Mesothelial cell of epicardium (in vitro differentiated cells): ENCODE measurements at places on chromosomes 16 and 17. TPM values are rescaled to one million over a fixed set of nuclear protein-coding genes. Genes with fewer than 3 reads are reported as not detected.

The ADAM11 gene
- total RNA-seq, result 8.5 to 10.1 TPM (median 9.2 TPM) in 3 replicates

The UBALD2 gene
- total RNA-seq, result 25.3 to 26.4 TPM (median 25.7 TPM) in 3 replicates

The OSBPL7 gene
- total RNA-seq, result 21.7 to 25.1 TPM (median 22.0 TPM) in 3 replicates

The CFAP97D1 gene
- 0.07 TPM in 1 of 3 replicates, not detected in the others for total RNA-seq

The NTN3 gene
- 17.4 to 17.9 TPM (median 17.5 TPM) in 3 replicates for total RNA-seq

The ATP2A1 gene
- total RNA-seq, result 2.9 to 3.6 TPM (median 3.0 TPM) in 3 replicates

The KRT23 gene
- 2.3 to 2.8 TPM (median 2.6 TPM) in 3 replicates for total RNA-seq

The KRTAP1-1 gene
- not detected in 3 replicates for total RNA-seq

The SLC5A11 gene
- 0.22 to 0.32 TPM in 2 of 3 replicates, not detected in the other for total RNA-seq

The TMEM132E gene
- 0.62 to 0.86 TPM (median 0.80 TPM) in 3 replicates for total RNA-seq

The NACA2 gene
- total RNA-seq, result not detected in 3 replicates

The TOM1L1 gene
- total RNA-seq, result 45.5 to 47.8 TPM (median 47.3 TPM) in 3 replicates

The ZFP3 gene
- total RNA-seq, result 0.96 to 1.0 TPM (median 1.00 TPM) in 3 replicates

The NPIPA7 gene
- 8.7 to 11.9 TPM (median 10.3 TPM) in 3 replicates for total RNA-seq

The HLF gene
- total RNA-seq, result 0.93 to 1.5 TPM (median 1.3 TPM) in 3 replicates

The STH gene
- total RNA-seq, result not detected in 3 replicates

The NPB gene
- 0.75 to 1.7 TPM (median 1.2 TPM) in 3 replicates for total RNA-seq

The CPNE7 gene
- total RNA-seq, result 1.2 to 1.7 TPM (median 1.2 TPM) in 3 replicates

- no peak for DNase-seq
These were observed 8.8 kb downstream of the MSLN start for GRCh38 chr16:769184-769784.

GRCh38 chr16:27175888-27176287, 27.4 kb upstream of the KDM8 start:
- DNase-seq, result no peak

GRCh38 chr17:81656835-81657234, 493 bp upstream of the PDE6G start:
- no peak for DNase-seq

GRCh38 chr16:4954714-4955113, 3.4 kb upstream of the SEC14L5 start:
- DNase-seq, result no peak

DNA sequence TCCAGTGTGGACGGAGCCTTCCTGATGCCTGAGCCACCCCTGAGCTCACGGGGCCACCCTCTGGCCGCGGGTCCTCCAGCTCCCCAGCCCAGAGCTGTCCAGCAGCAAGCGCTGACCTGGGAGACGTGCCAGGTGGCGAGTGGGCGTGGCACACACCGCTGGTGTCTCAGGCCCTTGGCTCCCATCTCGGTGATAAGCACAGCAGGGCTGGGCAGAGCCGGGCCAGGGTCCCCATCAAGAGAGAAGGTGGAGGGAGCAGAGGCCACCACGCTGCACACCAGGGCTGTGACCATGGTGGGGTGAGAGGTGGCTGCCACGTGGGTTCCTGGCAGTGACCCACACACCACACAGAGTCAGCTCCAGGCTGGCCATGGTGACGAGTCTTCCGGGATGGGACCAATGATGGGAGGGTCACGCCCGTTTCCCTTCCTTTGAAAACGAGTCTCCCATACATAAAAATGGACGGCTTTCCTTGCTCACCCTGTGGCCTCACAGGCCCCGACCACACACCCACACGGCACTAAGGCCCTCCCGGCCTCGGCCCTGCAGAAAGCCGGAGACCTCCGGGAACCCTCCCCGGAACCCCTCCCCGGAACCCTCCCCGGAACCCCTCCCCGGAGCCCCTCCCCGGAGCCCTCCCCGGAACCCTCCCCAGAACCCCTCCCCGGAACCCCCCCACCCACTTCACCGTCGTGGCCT, 16.8 kb downstream of the UTS2R start:
- no peak for DNase-seq

- no peak for DNase-seq
These were observed 679.5 kb upstream of the CDH8 start for GRCh38 chr16:62715701-62716100.

DNA sequence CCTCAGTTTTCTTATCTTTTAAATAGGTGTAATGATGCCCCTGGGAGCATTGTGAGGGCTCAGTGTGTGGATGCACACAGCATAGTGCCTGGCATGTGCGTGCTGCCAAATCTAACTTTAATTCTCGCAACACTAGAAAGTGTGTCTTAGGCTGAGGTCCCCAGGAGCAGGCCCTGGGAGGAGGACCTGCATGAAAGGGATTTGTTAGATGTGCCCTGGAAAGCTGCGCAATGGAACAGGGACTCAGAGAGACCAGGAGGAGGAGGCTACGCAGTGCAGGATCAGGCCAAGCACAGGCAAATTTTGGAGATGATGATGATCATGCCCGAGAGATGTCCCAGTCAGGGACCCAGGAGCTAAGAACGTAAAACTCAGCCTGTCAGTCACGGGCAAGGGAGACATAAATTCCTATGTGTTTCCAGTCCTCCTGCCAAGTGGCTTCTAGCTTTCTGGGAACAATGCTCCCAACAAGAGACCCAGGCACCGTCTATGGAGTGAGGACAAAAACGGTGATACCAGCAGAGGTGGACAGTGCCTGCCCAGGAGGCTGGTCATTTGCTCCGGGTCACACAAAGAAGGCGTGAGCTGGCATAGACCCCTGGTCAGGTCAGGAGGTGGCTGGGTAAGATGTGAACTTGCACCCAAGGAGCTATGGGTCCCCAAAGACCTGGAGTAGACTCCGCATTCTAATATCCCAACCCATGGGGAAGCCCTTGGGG, 352.2 kb upstream of the TNRC6C start:
- no peak for DNase-seq

DNA sequence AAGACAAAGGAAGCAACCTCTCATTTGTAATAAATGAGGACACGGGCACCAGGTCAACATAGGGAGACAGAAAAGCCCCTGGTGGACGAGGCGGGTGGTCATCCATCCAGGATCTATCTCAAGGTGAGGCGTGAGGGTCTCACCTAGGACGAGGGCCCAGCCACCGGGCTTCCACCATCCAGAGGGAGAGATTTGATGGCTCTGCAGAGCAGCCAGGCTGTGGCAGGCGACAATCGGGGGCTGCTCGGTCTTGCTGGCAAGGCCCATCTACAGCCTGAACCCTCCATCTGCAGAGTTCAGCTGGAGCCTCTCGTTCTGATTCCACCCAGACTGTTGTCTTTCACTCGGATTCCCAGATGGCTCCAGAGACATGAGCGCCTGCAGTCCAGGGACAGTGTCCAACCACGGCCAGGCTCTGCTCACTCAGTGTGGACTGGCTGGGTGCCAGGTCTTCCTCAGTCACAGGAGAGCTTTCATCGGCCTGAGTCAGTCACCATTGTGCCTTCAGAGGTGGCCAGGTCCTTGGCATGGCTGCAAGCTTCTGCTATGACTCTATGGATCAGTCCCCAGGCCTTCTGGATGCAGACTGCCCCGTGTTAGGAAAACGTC, 5.9 kb downstream of the LITAFD start:
- no peak for DNase-seq

DNA sequence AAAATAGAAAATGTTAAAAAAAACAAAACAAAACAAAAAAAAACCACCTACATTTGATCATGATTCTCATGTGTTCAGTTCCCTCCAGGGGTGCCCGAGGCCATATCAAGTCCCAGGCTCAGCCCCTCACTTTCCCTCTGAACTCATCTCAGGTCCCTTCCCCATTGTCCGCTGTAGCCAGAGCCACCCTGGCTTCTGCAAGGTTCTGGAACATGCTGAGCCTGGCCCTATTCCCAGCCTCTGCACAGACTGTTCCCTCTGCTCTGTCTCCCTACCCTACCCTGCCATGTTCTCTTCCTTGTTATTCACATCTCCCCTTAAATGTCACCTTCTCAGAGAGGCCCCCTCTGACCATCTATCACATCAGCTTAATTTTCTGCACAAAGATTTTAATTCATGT, 46.9 kb downstream of the TK2 start:
- no peak for DNase-seq

GRCh38 chr17:4708436-4708835, 2.0 kb upstream of the ARRB2 start:
- no peak for DNase-seq

DNA sequence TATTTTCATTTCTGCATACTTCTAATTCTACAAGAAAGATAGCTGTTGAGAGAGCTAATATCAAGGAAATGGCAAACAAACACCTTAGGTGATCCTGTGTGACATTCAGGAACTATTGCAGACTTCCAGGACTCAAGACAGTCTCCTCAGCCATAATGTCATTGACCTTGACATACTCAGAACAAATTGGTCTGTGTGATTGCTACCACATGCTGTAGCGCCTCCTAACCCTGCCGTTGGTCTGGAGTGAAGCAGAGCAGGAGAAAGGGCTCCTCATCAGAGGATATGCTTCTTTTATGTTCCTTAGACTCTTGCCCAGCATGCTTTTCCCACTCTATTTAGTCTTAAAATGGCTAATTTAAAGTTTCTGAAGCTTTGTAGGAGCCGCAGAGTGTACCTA, 194.2 kb upstream of the TBX2 start:
- DNase-seq, result no peak

- peak; percentile 30 for DNase-seq
These were observed 891 bp downstream of the CORO1A start for GRCh38 chr16:30184096-30184890.

DNA sequence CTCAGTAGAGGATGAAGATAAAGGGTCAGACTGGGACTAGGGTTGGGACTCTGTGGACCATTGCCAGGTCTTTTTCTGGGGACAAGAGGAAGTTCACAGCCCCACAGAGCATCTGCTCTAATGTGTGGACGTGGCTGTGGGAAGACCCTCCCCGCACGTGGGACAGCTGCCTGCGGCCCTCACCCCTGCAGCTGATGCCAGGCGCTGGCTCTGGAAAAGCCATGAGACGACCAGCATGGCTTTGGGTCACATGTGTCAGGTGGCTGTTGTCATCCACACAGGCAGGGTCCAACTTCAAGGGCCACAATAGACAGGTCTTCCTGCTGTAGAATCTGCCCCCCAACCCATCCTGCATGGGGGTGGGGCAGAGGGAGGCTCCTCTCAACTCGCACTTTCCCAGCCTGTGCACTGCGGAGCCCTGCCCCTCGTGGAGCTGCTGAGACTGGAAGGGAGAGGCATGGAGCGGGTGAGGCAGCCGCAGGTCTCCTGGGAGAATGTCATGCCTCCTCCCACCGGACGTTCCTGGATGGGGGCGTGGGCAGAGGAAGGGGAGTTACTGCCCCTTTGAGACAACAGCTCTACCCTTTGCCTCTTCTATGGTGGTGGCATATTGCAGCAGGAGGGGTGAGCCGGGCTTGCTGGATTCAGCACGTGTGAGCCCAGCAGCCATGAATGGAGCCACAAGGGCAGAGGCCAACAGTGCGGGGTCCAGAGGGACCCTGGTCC, 53.4 kb downstream of the PIMREG start:
- DNase-seq, result no peak

DNA sequence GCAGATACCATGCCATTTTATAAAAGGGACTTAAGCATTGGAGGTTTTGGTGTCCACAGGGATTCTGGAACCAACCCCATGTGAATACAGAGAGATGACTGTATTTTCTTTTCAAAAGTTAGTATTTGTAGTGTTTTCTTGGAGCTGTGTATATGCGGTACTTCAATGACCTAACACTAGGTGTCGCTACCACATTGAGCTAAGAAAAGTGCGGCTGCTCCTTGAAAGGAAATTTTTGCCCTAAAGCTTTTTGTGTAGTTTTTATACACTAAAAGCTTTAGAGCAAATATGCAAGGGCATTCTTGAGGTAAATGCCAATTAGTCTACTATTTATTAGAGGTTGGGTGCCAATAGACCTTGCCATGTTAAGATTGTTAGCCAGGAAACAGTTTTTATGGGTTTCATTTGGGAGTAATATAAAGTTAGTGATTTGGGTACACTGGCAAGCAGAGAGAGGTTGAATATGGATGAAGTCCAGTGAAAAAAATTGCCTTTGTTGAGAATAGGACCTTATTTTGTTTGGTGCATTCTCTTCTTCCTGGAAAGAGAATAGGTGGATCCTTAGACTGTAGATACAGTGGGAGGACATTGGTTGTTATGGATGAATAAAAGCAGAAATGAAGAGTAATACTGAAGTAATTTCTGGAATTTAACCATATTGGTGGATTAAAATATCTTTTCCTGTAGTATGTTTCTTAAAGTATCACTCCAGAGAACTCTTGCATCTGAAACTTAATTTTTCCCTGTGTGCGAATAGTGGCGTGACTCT, 43.3 kb downstream of the BCAS3 start:
- DNase-seq, result no peak

DNA sequence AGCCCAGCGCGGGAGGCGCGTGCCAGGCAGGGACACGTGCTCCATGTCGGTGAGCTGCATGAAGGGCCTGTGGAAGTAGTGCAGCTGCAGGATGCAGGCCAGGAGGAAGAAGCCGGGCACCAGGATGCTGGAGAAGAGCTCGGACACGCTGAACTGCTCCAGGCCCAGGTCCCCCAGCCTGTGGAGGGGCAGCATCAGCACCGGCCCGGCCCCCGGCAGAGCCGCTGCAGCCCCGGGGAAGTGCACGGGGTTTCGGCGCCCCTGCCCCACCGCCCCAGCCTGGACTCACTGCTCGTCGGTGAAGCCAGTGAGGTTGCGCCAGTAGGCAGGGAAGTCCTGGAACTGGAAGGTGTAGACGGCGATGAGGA, 28.0 kb downstream of the CTU2 start:
- no peak for DNase-seq

DNA sequence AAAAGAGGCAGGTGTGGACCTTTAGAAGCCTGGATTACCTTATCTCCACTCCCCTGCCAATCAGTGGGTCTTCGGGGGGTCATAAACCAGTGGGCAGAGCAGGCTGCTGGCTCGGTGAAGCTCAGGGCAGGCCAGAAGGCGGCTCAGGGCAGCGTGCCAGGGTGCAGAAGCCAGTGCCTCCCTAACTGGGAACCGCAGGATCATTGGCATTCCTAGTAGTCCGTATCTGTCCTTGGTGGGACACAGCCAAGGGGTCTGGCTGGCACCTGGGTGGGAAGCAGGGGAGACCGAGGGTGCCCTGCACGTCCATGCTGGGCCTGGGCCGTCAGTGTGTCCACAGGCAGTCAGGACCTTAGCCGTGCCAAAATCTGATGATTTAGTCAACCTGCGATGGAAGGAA, 76.8 kb downstream of the SEC14L1 start:
- DNase-seq, result no peak

- no peak for DNase-seq
These were observed 37.2 kb downstream of the CCDC42 start for GRCh38 chr17:8707332-8708024.

- no peak for DNase-seq
These were observed 466.5 kb upstream of the MAF start for GRCh38 chr16:80066805-80067580.
